ENCODE measurements at places on chromosomes 7 and 10.
A peak's percentile ranks its signal among the peaks of the same experiment; 100 is the strongest.

DNA sequence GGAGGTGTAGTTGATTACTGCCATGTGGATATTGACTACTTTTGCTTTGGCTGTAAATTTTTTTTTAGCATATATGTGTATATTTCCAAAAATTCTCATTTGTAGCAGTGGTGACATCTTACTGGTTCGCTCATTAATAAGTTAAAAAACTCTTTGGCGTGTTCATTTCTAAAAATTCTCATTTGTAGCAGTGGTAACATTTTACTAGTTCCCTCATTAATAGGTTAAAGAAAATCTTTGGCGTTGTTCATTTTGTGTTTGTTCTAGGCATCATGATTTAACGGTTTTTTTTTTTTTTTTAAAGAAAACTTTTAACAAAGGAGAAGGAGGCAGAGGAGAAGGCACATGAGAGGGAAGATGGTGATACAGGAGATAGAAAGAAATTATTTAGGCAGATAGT, 45.9 kb upstream of the CACNB2 start:
- no peak for DNase-seq

GRCh38 chr10:103618575-103619423, 125.3 kb downstream of the NEURL1 start:
- no peak for DNase-seq

DNA sequence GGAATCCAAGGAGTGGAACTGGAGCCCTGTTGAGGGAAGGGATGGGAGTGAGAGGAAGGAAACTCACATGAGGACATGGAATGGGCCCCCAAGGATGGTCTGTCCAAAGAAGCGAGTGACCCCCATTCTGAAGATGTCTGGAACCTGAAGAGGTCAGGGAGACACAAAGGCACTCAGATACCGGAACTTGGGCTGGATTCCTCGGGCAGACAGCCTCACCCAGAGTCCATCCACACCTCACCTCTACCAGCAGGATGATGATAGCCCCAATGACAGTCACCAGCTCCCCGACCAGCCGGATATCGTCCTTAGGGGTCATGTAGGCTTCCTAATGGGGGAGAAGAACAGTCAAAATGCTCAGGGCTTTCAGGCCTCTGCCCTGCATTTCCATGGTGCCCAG, 10.7 kb downstream of the TRPV6 start:
- DNase-seq: no peak

DNA sequence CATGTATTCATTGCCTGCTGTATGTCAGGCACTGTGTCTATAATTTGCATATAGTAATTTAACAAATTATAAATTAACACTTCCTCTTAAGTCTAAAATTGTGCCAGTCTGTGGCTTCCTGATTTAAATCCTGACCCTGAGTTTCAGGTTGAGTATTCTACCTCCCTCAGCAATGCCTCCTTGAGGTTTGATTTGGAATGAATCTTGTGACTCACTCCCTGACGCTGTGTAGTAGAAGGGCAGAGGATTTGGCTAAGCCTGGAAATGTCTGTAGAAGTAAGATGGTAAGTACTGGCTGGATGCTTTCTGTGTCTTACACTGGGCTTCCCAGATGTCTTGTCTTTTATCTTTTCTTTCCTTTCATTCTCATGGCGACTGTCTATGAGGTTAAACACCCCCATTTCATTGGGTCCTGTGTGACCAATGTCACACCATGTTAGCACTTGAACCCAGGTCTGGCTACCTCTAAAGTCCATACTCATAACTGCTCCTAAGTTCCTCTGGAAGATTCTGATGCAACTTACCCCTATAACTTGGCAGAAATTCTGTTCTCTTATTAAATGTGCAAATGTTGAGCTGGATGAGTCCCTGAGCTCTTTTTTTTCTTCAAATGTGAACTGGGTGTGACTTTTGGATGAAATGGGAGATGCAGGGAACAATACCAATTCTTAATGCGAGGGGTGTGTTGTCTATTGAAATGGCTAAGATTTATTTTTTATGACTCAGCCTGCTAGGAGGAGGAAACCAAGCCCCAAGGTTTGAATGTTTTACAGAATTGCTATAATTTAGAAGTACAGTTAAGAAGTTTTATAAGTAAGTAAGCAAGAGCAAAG, 48.5 kb downstream of the PLCE1 start:
- no peak for DNase-seq

DNA sequence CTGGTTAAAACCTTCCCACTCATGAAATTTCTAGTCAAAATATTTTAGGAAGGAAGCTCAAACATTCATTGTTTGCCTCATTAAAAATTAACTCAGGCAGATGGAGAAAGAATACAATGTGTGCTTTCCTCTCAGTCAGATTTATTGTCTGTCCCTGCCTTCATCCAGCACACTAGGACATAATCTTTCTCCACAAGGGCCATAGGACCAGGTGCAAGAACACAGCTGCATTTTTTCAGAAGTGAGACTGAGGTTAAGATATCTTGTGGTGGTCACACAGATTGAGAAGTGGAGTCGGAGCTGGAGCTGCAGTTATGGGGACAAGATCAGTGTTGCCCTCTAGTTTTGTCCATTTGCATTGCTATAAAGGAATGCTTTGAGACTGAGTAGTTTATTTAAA, 666.3 kb downstream of the CCSER2 start:
- DNase-seq: no peak

DNA sequence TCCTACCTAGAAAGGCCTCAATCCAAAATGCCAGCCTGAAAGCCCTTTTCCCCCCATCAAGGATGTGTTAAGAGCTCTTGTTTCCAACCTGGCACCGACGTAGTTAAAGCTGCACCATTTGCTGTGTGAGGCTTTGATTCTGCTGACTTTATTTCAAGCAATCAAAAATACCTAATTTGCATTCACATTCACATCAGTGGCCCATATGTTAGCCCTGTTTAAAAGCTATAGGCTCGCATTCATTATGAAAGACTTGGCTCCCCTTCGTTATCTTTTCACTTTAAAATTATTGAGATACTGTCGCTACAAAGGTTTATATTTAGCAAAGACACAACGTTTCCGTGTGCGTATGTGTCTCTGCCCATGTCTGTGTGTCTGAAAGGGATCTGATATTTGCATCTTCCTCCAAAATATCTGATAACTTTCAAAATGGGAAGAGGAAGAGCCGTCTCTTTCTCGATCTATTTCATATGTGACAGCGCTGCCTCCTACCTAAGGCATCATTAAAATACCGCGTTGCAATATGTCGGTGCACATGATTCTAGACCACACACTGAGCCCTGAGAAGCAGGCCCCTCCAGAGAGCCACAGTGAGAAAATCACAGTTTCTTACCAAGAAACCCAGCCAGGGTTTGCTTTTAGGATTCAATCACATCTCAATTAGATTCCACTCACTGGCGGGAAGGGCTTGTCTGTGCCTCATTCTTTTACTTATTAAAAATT, 57.1 kb upstream of the ITPRID1 start:
- peak; percentile 45 for DNase-seq

GRCh38 chr7:152618427-152618826, 57.5 kb downstream of the XRCC2 start:
- no peak for DNase-seq

- no peak for DNase-seq
These were observed 19.9 kb upstream of the PCGF5 start for GRCh38 chr10:91200314-91201212.

- no peak for DNase-seq
These were observed 102.3 kb downstream of the SLC25A13 start for GRCh38 chr7:96219378-96220130.

DNA sequence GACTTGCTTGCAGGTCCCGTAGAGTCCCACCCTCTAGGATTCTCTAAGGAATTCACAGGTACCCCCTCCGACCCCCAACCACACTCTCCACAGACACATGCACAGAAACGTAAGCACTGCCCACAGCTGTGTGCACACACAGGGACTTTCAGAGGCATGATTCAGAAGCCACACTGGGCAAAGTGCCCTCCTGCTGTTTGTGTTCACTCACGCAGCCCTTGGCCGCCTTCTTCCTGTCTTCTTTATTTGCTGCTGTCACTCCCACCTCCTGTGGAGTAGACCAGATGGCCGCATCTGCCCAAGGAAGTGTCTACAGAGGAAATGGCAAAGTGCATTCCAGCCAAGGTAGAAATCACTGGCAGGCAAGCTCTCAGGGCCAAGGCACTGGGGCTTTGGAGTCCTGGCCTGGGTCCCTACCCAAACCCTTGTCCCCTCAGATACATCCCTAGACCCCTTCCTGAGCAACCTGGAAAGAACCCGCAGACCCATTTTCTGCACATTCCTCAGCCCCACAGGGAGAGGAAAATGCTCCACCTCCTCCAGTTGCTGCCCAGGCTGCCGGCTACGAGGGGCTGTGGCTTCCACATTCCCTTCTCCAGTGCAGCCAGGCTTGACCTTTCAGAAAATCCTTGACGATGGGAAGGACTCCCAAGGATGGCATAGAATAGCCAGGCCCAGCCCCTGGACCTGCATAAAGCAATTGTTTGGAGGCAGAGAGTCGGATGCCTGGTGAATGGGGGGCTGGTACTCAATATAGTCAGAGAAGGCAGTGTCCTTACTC, 21.6 kb upstream of the GIMAP8 start:
- DNase-seq: no peak

GRCh38 chr7:133642907-133643306, 390.0 kb downstream of the EXOC4 start:
- no peak for DNase-seq

DNA sequence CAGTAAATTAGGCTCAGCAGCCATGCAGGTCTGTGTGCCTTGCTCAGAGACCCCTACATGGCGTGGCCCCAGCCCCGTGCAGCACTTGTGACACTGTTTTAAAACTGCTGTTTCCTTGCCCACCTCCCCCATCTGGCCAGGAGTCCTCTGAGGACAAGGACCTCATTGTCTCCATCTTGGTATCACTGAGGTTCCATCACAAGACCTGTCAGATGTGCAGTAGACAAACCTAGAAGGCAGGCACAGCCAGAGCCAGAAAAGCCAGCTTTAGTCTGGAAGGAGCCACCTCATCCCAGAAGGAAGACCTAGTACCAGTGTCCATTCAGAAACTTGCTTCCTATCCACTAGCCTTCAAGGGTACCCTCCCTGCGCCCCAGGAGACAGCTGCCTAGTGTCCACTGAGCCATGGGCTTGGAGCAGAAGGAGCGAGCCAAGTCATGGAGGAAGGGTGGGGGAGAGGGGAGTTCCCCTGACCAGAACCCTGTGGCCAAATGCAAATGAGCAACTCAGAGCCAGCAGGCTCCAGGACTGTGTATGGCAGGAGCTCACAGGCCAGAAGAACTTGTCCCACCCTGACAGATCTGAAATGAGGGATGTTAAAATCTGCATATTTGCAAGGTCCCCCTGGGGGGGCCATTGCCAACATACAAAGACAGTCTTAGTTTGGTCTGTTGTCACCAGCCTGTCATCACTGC, 176.1 kb downstream of the SH3PXD2A start:
- DNase-seq: no peak

DNA sequence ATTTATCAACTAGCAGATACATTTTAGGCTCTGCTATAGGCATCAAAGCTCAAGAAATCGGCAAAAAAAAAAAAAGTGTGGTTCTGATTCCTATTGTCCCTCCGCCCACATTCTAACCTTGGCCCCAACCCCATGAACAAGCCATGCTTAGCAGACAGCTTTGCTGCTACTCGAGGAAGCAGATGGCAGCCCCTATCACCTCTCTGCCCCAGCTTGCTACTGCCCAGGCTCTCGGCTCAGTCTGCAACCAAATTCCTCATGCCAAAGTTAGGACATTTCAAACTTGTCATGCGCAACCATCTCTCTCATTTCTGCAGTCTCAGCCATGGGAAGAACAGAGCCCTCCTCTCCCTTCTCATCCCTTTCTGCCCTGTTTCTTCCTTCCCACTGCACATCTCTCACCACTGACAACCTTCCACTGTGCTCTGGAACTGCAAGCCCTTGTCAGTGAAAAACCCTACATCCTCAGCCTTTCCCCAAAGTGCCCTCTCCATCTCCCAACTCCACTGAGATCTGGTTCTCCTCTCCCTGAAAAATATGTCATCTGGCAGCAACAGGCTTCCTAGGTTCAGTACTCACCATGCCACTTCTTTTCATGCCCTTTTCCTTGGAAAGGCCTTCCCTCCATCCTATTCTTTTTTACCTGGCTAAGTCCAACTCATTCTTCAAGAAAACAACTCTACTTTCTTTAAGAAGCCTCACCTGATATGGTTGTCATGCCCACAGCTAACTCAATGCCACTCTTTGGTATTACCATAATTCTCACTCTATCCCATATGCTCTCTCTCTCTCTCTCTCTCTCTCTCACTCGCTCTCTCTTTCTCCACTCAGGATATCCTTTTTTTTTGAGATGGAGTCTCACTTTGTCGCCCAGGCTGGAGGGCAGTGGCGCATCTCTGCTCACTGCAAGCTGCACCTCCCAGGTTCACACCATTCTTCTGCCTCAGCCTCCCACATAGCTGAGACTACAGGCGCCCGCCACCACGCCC, 60.1 kb upstream of the FHIP2A start:
- DNase-seq: no peak

- no peak for DNase-seq
These were observed 40.7 kb upstream of the MRLN start for GRCh38 chr10:59793919-59794318.

DNA sequence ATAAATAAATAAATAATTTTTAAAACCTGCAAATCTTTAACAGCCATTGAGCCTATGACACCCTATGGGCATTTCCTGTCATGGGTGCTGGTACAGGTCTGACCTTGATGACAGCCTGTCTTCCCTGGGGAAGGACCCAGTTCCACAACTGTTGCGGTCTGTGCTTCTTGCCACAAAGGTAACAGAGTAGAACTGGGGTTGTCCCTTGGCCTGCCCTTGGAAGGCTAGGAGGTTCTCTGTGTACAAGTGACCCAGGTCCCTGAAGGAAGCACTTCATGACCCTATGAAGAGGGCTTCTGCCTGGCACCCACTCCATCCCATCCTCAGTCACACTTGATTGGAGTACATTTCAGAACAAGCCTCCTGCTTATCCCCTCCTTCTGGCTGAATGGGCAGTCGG, 66.9 kb downstream of the OGDH start:
- DNase-seq: no peak
